Right renal pelvis (tissue), 4 donors: ENCODE measurements at places on chromosomes 3 and 15.

- DNase-seq: no peak
Measured at GRCh38 chr3:119663885-119664284, 3.5 kb upstream of the POPDC2 start.

GRCh38 chr15:63463036-63463435 lies 41.4 kb upstream of the USP3 start:
- DNase-seq: no peak

GRCh38 chr3:3241596-3241995 lies 62.1 kb upstream of the CRBN start:
- DNase-seq: no peak

DNA sequence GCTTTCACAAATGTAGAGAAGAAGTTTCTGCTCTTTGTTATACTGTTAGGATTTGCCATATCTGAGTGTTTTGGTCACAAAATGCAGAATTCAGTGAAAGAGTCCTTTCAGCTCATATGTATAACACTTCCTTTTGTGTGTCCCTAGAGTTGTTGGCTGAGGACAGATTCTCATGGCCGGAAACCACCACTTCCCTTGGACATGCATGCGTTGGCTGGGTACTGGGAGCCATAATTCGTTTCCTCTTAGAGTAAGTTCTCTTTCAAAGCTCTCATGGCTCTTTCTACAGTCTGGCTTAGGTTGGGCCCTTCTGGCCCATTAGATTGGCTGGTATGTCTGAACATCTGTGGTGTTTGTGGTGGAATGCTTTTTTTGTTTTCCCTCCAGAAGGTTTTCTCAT lies 298.5 kb downstream of the DIPK2A start:
- no peak for DNase-seq

DNA sequence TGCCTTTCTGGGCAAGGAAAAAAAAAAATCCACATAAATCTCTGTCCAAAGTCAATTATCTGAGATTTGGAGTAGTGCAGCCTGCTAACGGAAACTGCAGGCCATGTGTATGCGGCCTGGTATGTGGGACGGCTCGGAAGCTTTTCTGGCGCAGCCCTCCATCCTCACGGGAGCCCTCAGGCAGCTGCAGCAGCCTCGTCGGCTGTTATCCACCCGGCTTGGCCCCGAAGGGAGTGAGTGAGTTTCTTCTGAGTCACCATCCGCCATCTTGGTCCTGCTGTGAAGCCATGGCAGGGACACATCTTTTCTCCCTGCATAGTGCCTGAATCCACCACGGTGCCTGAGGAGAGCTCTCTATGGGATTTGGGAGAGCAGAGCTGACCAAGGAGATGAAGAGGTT lies 62.8 kb downstream of the POLR2M start:
- DNase-seq: no peak

- DNase-seq: no peak
Measured at GRCh38 chr15:64762546-64762945, 12.8 kb downstream of the RBPMS2 start.

GRCh38 chr3:13662238-13662847 lies 113.4 kb downstream of the FBLN2 start:
- DNase-seq: no peak

DNA sequence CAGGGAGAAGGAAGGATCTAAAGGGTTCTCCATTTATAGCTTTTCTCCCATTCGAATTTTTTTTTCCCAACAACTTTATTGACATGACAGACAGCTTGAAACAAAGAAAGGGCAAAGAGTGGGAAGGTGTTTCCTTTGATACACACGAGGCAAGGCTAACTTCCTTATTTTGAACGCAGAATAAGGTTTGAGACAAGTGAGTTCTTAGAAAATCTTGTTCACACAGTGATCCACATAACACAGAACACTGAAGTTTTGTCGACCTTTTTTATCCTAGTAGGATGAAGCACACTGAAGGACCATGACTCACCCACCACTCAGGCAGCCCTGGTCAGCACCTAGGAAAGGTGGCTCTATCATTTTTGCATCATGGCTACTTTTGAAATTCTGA lies 425.8 kb upstream of the MDFIC2 start:
- DNase-seq: no peak

DNA sequence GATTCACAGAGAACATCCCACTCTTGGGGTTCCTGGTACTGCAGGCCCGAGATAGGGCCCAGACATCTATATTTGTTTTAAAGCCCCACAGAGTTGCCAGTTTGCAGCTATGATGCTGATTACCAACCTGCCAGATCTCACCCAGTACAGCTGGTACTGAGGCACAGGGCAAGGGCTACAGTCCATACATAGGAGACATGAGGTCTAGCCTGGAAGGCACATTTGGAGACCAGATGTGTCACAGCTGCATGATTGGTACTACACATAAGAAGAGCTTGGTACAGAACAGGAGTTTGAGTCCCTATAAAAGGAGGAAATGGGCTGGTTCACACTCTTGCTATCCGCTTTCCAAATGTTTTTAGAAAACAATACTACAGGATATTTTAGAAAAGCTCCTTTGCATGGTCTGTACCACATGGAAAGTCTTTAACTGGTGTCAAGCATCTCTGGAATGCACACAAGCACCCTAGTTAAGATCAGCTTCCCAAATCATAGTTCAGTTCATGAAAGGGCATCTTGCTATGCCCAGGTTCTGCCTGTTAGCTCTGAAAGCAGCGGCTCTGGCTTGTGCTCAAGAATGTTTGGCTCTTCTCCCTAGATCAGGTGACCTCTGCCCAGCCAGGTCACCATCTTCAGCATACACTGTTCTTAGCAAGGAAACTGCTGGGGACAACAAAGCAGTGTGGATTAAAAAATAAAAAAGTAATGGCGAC lies 20.6 kb downstream of the MTMR14 start:
- no peak for DNase-seq

GRCh38 chr3:16721494-16721893 lies 116.3 kb upstream of the DAZL start:
- no peak for DNase-seq

DNA sequence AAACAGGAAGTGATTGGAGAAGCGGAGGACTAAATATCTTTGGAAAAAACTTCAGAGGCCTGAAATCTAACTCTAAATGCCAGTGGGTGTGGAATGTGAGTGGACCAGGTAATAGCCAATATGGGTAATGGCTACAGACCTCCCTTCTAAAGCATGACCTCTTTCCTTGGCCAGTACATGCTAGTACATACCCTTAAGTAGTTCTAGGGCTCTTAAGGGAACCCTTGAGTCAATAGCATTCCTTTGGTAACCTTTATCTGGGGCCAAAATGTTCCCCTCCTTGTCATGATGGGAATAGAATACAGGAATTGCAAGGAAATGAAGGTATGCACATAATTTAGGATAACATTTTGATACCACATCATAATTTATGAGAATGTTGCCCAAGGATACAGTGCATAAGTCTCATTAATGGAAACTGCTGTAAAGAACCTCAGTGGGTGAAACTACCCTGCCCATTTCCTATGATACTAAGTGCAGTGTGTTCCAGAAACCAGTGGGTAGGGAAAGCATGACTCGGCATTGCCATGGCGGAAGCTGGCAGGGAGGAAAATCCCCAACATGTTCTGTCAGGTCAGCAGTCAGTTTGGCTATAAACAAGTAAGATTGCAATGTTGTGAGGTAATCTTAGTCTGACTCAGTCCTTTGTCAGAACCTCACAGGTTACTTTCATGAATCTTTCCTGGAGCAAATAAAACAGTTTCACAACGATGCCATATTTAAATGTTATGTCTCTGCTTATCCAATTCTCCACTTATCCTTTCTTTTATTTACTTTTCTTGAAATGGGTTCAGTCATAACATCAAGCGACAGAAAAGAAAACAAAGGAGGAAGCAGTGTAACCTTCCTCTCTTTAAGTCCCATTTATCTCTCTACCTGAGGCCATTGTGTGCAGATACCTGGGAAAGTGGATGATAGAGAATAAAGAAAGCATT lies 23.5 kb upstream of the RAP2B start:
- no peak for DNase-seq

DNA sequence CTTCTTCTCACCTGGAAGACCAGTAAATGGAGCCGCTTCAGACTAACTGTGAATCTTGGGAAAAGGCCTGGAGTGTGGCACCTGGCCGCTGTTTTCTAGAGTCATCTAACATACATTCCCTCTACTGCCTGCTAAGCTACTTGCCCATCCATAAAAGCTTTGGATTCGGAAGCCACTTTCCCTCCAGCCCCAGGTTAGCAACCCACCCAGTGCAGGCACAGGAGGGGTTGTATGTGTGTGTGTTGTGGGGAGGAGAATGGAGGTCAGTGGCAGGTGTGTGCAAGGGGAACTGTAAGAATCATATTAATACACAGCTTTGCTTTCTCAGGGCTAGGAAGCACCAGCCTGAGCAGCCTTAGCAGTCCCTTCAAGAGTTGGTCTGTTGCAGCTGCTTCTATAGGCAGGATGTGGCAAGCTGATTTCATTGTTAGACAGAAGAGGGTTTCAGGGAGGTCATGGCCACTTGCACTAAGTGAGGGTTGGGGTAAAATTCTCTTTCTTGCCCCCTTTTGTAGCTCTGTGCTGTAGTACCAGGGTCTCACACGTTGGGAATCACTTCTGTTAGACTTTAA lies 8.9 kb downstream of the NSUN3 start:
- DNase-seq: no peak

DNA sequence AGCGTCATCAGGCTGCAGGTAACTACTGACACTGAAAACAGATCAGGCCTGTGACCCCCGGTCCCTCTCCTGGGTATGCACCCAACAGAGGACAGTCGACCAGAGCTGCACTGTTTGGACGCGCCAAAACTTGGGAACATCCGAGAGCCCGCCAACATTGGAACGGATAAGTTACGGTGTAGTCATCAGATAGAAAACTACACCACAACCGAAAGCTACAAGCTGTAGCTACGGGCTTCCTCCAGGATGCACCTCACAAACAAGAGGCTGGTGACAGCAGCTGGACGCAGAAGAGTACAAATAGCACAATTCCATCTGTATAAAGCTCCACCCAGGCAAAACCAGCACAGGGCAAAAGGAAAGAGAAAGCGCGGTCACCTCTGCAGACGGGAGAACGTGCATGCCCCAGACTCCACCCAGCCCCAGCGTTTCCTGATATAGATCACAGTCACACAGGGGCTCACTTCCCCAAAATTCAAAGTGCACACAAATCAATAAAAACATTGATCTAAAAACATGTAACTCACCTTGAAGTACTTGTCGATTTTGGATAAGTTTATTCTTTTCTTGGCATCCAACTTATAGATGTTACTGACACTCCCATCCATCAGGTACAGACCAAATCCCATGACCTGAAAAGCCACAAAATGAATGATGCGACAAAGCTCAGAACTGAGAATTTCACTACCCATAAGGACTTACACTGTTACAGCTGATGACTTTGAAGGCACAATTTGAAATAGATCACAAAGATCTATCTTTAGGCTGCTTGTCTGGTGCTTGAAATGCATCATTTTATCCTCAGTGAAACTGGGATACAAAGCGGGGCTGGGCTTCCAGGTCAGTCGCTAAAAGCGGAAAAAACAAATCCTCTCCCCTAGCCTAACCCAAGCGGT lies 43.3 kb downstream of the CYFIP1 start:
- no peak for DNase-seq

- DNase-seq: peak; percentile 66
Measured at GRCh38 chr3:106206146-106206545, 337.3 kb upstream of the CBLB start.

DNA sequence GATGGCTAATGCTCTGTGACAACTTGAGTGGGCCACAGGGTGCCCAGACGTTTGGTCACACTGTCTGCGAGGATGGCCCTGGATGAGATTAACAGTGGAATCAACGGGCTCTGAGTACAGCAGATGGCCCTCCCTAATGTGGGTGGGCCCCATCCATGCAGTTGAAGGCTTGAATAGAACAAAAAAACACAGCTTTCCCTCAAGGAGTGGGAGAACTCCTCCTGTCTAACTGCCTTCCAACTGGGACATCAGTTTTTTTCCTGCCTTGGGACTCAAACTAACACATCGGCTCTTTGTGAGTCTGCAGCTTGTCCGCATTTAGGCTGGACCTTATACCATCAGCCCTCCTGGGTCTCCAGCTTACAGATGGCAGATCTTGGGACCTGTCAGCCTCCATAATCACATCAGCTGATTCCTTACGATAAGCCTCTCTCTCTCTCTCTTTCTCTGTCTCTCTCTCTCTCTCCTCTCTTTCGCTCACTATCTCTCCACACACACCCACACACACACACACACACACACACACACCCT lies 20.8 kb downstream of the FAM174B start:
- no peak for DNase-seq

DNA sequence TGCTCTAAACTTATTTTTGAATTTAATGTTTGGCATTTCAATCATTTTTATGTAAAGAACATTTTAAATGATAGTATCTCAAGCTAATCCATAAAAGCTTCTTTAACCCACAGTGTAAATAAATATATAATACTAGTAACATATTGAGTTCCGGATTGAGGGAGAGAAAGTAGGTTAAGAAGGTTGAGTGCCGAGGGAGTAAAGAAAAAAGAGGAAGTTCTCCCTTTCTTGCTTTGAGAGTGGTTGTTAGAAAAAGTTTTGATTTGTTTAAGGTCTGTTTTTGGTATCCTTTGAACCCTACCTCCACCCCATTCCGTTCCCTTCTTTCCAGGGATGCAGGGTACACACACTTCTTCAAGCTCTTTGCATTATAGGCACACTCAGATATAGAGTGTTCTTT lies 130.8 kb downstream of the VPS8 start:
- no peak for DNase-seq

- no peak for DNase-seq
Measured at GRCh38 chr3:176106380-176106779, 1090.9 kb downstream of the TBL1XR1 start.

DNA sequence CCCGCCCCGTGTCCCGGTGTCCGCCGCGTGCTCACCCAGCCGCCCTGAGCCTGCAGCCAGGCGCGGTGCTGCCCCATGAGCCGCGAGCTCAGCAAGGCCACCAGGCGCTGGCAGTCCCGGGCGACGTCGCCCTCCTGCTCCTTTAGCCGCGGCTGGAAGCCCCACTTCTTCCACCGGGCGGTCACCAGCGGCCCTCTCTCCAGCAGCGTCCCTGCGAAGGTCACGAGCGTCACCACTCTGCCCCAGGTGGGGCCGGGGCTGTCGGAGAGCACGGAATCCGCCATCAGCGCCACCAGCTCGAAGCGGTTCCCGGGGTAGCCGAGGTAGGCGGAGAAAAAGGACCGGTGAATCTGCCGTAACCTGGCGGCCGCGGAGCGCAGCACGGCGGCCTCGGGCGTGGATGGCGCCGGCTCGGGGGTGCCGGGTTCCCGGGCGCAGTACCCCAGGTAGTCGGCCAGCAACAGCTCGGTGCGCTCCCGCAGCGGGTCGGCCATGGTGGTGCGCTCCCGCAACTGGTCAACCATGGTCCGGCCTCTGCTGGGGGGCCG lies 298 bp downstream of the BCL2L10 start:
- DNase-seq: no peak
